Stimulated activated naive CD8-positive, alpha-beta T cell treated with anti-CD3 and anti-CD28 coated beads, Interleukin-15, Interleukin-2, amounts not matched to agents 100 U/mL and 50 U/mL, for 24 hours (primary cell): ENCODE measurements at places on chromosomes 12 and 14.

DNA sequence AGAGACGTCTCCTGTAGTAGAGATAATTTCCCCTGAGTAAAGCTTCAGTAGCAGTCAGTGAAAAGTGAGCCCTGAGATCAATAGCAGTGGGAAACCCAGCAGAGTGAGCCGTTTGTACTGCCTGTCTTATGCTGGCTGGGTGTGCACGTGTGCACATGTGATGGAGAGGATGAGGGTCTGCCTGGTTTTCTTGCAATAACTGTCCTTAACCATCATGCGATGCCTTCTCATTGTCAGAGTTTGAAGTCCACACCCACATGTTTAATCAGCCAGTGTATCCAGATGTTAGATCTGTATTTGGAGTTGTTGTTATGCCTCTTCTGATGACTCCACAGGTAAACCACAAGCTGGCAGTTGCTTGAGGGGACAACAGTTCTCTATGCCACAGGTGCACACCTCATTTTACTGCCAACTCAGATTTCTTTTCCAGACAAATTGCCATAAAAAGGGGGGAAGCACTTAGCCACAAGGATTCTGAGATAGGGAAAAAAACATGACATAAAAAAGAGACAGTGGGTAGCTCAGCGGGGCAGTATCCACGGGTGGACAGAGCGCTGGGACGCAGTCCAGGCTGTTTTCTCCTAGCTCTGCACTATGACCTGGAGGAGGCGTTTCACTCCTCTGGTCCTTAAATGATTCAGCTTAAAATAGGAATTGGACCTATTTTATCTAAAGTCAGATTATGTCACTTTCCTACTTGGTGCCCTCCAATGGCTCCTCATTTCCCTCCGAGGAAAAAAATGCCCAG, 192.3 kb downstream of the ANO6 start:
- no peak for DNase-seq

DNA sequence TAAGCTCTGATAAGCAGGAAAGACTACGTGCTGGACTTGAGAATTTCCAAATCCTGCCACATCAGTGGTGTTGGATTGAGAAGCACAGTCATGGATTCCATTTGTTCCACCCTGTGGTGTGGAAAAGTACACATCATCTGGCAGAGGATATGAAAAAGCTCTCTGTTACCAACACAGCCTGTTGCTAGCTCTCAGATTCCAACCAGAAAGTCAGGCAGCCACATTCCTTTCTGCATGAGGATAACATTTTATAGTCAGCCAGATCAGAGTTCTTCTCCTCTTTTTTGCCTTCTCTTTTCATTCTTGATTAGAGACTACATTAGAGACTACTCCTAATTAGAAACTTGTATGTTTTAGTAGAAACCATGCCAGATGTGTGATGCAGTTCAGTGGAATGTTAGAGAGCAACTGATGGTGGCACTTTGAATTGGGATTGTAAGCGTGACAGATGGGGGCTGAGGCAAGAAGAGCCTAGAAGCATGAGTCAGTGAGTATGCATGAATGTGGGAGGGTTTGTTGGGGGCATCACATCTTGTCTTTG, 61.2 kb upstream of the STXBP6 start:
- DNase-seq, result no peak

GRCh38 chr12:124884587-124885438, 21.1 kb upstream of the SCARB1 start:
- DNase-seq, result no peak

DNA sequence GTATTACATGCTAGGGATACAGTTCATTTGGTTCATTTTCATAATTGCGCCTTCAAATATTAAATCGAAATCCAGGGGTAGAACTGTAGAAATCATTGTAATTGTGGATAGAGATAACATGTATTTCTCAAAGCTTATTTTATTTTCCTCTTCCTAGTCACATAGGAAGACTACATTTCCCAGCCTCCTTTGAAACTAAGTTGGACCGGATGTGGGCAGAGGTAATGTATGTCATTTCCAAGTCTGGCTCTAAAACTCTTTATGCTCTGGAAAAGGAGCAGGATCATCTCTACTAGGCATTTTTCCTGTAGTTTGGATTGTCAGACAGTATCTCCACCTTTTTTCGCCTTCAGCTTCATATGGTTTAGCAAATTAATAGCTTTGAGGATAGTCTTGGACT, 70.1 kb upstream of the CRY1 start:
- no peak for DNase-seq

DNA sequence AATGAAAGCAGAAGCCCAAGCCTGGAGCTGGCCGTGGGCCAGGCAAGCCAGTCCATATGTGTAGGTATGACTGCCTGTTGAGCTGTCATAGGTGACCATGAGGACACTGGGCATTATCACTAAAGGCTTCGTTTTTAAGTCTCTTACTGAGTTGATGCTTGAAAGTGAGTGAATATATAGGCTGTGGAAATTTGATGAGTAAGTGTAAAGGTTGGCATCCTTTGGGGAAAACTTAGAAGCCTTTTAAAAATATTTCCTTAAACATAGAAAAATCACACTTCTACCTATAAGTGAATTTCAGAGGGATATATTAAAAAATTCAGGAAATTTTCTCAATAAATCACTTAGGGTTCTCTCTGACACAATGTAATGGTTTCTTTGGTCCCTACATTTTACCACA, 396.5 kb downstream of the FOXG1 start:
- DNase-seq, result no peak

DNA sequence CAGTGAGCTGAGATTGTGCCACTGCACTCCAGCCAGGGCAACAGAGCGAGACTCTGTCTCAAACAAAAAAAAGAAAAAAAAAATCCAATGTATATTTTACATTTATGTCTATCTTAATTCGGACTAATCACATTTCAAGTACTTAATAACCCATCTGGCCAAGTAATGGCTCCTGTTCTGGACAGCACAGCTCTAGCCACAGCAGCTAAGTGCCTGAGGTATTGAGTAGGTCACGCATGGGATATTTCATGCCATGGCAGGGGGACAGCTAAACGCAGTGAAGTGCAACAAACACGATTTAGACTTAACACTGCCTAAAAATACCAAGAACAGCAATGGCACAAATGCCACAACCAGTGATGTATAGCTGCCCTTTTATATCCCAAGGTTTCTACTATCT, 8.0 kb downstream of the BAZ1A start:
- DNase-seq, result no peak

DNA sequence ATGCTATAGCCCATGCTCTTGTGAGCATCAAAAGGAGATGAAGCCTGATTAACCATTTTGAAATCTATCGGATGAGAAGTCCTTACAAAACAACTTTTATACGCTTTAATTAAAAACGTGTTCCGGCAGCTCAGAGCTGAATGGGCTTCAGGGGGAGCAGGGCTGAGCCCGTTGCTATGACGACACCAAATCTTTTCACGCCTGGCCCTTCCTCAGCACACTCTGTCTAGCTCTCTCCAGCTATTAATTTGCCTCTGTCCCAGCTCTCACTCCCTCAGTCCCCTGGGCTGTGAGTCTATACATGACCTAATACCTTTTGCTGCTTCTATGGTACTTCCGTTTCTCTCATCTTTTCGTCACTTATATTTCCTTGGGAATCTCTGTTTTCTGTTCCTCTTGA, 15.8 kb downstream of the FOXA1 start:
- no peak for DNase-seq

GRCh38 chr14:34978444-34978843, 4.3 kb upstream of the SRP54 start:
- no peak for DNase-seq

DNA sequence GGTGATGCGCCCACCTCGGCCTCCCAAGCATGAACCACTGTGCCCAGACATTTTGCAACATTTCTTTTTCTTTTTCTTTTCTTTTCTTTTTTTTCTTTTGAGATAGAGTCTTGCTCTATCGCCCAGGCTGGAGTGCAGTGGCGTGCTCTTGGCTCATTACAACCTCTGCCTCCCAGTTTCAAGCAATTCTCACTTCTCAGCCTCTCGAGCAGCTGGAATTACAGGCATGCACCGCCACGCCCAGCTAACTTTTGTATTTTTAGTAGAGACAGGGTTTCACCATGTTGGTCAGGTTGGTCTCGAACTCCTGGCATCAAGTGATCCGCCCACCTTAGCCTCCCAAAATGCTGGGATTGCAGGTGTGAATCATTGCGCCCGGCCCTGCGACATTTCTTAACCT, 7.6 kb upstream of the CDC42BPB start:
- DNase-seq, result no peak

- DNase-seq, result no peak
These were observed 135.3 kb upstream of the LGR5 start for GRCh38 chr12:71304306-71304705.

- no peak for DNase-seq
These were observed 81.2 kb downstream of the ANO4 start for GRCh38 chr12:100875771-100876170.

DNA sequence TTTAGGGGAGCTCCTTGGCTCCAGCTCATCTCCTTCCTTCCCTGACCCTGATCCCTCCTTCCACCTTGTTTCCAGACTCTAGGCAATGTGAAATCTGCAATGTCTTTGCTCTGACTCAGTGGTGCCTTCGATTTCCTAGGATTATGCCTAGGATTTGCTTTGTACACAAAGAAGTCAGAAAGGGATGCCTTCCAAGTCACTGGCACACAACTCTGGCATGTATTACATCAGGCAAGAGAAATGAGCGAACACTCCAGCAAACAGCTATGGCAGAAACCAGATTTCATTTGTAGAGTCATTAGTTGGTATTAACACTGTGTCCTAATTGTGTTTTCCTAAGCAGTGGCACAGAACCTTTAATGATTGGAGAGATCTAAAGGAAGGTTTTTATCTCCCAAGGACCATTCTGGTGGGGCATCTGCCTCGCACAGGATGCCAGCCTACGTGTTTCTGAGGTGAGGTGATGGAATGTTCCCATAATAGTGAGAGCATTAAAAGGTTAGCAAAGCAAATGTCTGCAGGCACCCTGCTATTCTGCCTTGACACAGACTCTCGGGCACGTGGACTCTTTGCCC, 84.9 kb downstream of the WSCD2 start:
- no peak for DNase-seq

DNA sequence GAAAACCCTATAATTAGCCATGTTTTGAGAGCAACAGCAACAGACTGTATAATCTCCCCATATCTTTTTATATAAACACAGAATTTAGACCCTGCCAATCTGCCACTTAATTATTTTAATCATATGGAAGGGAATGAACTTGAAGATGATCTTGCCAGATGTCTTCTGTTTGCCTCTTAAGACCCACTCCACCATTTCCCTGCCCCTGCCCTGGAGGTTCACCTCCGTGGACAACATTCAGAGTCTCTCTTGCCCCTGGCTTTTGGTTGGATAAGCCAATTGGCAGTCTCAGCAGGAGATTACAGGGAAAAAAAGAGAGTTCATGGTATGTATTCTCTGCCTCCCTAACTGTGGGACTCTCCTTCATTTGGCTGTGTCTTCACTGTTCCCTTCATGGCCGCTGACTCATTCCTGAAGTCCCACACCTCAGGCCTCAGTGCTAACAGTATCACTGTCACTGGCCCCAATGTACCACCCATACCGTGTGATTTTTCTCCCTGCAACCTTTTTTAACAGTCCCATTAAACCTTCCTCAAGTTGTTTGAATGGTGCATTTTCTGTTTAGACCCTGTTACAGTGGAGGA, 184.8 kb downstream of the PIK3C2G start:
- no peak for DNase-seq

DNA sequence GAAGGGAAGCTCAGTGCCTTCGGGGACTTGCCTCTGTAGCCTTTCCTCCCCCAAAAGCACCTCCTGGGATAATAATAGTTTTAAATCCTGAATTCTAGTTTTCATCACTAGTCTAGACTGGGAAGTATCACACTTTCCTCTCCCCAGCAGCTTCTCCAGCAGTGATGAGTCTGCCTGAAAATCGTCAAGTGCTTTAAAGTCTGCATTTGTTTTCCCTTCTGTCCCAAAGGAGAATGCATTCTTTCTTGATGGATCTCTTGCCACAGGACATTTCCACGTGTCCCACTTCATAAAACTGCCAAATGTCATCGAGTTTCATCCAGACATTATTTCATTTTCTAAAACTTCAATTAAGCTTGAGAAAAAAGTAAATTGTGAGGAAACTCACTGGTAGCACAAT, 15.0 kb downstream of the CSRP2 start:
- no peak for DNase-seq

DNA sequence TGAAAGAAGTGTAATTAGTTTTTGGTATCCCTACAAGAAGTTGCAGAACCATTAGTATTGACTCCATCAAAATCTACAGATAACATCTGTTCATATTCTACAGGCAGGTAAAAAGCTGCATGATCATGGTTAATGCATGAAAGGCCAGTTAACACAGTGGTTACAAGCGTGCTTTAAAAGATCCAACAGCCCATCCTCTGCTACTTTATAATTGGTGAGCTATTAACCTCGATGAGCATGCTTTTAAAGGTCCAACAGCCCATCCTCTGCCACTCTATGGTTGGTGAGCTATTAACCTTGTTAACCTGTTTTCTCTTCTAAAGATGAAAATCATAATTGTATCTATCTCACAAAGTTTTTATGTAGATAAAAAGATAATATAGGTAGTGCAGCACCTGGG, 289.3 kb downstream of the DUSP6 start:
- DNase-seq, result no peak

- DNase-seq, result peak; percentile 20
These were observed 24.0 kb downstream of the PRDM4 start for GRCh38 chr12:107736914-107737313.
